Mucosa of gallbladder (tissue), 1 donor: ENCODE measurements at places on chromosomes 12 and 14. TPM values are rescaled to one million over a fixed set of nuclear protein-coding genes. Genes with fewer than 3 reads are reported as not detected.

- DNase-seq: peak; percentile 21
Observed at GRCh38 chr12:69101505-69101904, 137.9 kb upstream of the CPSF6 start.

DNA sequence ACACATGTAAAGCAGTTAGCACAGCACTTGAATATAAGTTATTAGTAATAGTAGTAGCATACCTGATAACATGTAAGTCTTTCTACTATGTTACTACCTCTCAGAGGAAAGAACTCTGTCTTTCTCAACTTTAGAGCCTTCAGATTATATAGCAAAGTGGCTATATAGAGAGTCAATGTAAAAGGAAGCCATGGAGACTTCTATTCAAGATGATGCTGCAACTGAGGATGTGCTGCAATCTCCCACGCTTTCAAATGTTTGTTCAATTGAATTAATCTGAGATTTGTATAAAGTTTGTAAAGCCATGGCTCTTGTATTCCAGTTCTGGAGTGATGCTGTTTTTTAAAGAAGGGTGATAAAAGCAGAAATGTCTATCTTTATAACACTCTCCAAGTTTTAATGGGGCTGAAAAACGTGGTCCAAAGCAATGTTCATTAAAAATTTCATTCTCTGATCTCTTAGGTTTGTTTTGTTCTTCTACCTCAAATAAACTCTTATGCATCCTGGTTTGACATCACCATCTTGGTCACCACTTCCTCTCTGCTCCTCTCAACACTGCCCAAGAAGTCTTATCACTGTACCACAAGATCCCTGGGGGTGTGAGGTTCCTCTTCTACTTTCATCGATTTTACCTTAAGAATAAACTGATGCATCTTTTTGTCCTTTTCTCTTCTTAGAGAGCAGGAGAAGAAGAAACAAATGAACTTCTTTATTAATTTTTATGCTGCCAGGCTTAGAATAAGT is 40.6 kb downstream of the C12orf42 start:
- DNase-seq: no peak

GRCh38 chr12:53749986-53750811 is 1.6 kb downstream of the CISTR start:
- no peak for DNase-seq

Gene SLCO1C1
- total RNA-seq: 0.09 TPM

Gene JPH4
- total RNA-seq: 1.2 TPM

Gene TAS2R30
- 1.7 TPM for total RNA-seq

GRCh38 chr12:60398547-60398946 is 802.7 kb downstream of the SLC16A7 start:
- no peak for DNase-seq

Gene GPR162
- 12.3 TPM for total RNA-seq

GRCh38 chr14:103423050-103423461 is 37.8 kb downstream of the MARK3 start:
- no peak for DNase-seq

GRCh38 chr12:18953505-18953904 is 176.0 kb upstream of the PLEKHA5 start:
- no peak for DNase-seq

- DNase-seq: no peak
Observed at GRCh38 chr14:60485598-60486251, at the start of gene C14orf39. Gene C14orf39 (minus strand): TSS chr14:60486063. CDS start chr14:60485078, 985 bp downstream.

Gene SLC5A8
- total RNA-seq: 0.06 TPM

Gene PRB2
- total RNA-seq: not detected

Gene FAM90A1
- 0.29 TPM for total RNA-seq

Gene PSMC6
- 61.6 TPM for total RNA-seq

DNA sequence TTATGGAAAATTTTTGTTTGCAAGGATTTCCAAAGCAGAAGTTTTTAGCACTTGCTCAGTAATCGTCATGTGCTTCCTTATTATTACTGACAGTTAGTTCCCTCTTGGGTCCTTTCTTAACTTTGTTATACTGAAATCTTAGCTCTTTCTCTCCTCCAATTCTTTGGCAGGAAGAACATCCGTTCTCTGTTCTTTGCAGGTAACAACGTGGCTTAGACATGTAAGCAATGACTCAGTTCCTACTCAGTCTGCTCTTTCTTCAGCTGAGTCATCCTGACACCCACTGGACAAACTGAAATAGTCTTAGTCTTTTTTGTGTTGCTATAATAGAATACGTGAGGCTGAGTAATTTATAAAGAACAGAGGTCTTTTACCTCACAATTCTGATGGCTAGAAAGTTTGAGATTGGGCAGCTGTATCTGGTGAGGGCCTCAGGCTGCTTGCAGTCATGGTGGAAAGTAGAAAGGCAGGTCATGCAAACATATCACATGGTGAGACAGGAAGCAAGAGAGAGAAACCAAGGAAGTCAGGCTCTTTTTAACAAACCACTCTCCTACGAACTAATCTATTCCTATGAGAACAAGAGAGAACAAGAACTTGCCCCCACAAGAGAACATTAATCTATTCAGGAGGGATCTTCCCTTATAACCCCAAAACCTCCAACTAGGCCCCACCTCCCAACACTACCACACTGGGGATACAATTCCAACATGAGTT is 49.2 kb downstream of the TESPA1 start:
- no peak for DNase-seq

DNA sequence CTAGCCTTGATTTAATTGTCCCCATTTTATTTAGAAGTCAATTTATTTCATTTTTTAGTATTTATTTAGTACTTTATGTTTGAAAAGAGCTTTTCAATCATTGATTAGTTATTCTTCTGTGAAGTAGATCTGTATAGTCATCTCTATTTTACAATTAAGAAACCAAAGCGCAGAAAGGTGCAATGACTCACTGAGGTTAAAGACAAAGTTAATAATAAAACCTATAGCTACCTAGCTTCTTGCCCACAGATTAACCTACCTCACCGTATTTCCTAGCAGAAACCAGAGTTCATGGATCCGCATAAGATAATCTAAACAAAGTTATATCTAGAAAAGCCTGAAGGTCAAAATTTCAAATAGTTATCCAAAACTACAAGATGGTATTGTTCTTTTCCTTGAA is 176.4 kb downstream of the GRIN2B start:
- no peak for DNase-seq

DNA sequence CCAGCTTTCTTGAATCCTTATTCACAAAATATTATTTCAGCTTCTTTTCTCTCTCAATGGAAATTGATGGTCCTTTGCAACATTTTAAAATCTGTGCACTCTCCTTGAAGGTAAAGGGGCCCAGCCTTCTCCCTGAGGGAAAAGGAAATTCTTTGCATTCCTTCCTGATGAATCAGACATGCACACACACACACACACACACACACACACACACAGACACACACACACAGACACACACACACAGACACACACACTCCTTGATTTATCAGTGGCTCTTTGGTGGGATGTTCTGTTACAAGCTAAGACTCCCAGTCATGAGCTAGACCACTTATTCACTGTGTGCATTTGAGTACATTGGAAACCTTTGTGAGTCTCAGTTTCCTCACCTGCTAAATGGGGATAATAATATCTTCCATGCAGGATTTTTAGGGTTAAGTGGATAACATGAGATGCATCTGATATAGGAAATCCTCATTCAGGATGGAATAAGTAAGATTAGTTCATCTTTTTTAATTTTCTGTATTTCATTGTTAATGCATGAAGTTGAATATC is 45.1 kb upstream of the HMGA2 start:
- no peak for DNase-seq

- no peak for DNase-seq
Observed at GRCh38 chr14:53621921-53622320, 334.7 kb downstream of the BMP4 start.

DNA sequence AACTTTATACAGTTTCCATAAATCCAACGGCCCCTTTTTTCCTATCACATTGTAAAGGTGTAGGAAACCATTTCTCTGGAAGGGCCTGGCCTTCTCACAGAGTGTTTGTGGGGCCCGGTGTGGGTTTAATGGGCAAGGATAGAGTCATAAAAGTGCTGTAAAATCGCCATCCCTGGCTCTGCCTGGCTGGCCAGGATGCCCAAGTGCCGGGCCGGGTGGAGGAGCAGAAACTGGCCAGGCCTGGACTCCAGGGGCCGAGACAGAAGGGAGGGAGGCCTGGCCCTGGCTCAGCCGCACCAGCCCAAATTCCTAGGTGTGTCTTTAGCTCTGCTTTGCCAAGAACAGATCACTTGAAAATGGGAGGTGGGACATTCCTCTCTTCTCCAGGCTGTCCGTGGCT is 77.1 kb upstream of the DICER1 start:
- DNase-seq: no peak

DNA sequence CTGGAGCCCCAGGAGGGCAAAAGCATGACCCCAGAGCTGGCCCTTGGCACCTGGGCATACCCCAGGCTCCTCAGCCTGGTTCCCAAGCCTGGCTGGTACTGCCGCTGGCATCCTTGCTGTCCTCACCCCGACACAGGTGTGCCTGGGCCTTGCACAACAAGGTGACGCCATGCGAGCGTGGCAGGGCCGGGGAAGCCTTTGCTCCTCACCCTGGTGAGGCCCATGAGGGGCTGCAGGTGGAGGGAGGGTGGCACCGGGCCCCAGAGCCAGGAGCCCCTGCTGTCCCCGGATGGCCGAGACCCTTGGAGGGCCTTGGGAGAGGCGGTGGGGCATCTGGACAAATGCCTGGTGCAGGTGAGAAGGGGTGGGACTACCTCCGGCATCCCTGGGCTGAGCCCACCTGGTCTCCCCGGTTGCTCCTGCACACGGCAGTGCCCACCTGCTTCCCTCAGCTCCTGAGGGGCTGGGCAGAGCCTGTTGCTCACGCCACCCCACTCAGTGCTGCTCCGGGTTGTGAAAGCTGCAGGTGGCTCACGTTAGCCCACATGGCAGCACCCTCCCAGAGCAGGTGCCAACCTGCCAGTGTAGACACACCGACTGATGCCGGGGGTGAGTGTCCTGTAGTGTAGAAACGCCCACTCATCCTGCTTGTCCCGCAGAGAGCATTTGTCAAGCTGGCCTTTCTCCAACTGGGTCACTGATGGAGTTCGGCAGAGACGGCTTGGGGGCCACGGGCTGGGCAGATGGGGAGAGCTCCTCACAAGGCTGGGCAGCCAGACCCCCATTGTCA is 24.6 kb upstream of the KIF26A start:
- DNase-seq: no peak

Gene ANHX
- total RNA-seq: not detected

Gene MANSC4
- total RNA-seq: not detected

- DNase-seq: peak; percentile 10
Observed at GRCh38 chr14:101017209-101017608, 113.7 kb upstream of the RTL1 start.

GRCh38 chr14:99080306-99080705 is 191.7 kb downstream of the BCL11B start:
- no peak for DNase-seq

DNA sequence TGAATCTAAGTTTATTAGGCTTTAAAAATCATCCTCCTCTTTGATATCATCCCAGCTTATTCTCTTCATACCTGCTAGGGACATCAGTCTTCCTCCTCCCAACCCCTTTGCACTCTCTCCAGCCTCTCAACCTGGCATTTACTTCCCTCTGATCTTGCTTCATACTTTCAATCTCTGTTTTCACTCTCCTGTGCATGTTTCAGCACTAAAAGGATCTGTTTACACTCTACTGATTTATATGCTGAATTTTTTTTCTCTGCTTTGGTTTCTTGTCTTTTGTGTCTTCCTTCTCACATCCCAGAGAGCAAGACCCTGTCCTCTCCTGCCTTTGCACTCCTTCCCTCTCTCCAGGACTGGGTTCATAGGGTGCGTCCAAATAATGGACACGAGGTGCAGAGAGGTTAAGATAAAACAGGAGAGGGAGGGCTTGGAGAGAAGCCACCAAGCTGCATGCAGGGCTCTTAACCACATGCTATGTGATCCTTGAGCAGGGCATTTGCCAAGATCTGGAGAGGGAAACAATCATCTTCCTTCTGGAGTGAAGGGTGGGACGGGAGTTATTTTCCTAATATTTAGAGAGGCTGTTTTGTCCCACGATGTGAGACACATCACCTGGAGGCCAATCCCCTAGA is 3.0 kb upstream of the CISTR start:
- peak; percentile 50 for DNase-seq

- no peak for DNase-seq
Observed at GRCh38 chr14:95301527-95302187, 18.1 kb downstream of the CLMN start.

GRCh38 chr12:40202095-40203059 is 22.4 kb upstream of the LRRK2 start:
- DNase-seq: no peak

DNA sequence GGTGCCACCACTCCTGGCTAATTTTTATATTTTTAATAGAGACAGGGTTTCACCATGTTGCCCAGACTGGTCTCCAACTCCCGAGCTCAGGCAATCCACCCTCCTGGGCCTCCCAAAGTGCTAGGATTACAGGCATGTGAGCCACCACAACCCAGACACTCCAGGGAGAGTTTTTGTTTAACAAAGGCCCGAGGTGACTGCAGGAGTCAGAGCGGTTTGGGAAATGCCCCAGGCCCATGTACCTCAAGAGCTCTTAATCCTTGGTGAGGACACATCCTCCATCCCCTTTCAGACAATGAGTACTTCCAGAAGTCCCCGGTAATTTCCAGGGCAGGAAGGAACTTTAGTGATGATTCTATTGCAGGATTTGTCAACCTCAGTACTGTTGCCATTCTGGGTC is 176.0 kb downstream of the ESRRB start:
- DNase-seq: no peak

Gene KCNC2
- total RNA-seq: not detected

Gene ADCK1
- 9.1 TPM for total RNA-seq

DNA sequence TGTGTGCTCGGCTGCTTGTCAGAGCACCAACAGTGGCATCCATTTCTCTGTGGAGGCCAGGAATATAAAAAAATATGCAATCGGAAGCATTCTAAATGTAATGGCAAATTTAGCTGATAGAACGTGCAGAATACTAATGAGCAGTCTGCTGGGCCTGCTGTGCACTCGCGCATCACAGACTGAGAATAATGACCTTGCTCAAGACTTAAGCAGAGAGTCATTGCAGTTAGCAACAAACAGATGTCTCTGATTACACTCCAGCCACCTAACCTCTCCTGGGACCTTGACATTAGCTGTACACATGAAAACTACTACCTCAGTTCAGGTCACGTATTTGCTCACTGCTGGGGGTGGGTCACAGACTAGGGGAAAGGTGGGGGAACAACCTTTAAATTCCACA is 269.2 kb upstream of the DAAM1 start:
- DNase-seq: no peak

DNA sequence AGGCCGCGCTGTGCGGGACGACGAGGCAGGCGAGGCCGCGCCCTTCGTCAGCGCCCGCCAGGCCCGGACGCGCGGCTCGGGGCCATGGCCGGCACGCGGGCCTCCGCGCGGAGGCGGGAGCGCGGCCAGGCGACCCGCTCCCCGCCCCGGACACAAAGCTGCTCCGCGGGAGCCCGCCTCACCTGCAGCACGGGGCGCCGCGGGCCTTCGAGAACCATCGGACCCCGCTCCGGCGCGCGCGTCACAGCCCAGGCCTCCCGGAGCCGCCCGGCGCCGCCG is 342 bp downstream of the DICER1 start:
- no peak for DNase-seq

Gene HOXC10
- total RNA-seq: not detected

- DNase-seq: no peak
Observed at GRCh38 chr14:64708148-64709004, 4.2 kb downstream of the PLEKHG3 start.
